ENCODE measurements at places on chromosomes 7 and 10.

DNA sequence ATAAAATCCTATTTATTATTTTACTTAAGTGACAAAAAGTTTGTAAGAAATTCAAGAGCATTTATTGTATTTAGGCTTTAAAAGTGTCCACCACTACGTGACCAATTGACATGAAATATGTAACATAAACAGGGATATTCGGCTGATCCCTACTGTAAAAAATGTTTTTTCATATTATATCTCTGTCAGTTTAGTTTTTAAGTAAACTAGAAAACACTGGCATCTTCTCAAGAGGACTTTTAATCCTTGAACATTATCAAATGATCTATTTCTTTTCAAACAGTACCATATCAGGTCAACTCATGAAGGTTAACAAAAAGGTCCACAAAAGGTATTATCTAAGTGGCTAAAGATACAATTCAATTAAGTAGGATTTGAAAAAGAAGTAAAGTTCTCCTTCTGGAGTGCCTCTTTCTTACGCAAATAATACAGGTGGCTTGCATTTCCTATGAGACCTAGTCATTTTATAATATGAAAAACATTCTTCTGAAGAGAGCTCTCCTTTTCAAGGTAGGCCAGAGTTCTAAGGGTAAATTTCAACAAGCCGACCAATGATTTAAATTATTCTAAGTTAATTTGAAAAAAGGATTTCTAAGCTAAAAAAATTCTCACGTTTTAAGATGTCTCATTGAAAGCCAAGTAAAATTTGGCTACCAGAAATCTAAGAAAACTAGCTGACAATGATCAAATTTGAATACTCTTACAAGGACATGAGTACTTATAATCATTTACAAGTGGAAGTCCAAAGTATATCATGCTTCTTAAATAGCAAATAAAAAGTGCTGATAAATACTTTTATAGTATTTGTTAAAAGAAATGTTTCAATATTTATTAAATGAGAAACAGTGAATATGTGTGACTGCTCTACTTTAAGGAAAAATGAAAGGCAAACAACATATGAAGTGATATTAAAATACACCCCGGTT is 133.5 kb downstream of the NRBF2 start:
- no peak for DNase-seq

- DNase-seq = no peak
Observed at GRCh38 chr10:18144928-18145327, 4.7 kb downstream of the CACNB2 start.

DNA sequence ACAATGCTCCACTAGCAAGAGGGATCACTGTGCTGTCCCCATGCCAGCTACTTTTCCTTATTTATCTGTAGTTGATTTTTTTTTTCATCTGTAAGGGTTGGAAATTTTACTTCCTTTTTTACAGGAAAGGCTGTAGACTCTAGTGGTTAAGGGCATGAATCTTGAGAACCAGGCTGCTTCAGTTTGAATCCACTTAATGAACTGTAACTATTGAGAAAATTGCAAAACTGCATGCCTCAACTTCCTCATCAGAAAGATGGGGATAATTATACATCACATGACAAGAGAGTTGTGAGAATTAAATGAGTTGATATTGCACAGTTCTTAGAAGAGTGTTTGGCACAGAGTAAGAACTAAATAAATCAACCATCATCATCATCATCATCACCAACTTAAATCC is 106.4 kb upstream of the GSDME start:
- DNase-seq = no peak

GRCh38 chr10:86286236-86287109 is 80.1 kb downstream of the GRID1 start:
- no peak for DNase-seq

DNA sequence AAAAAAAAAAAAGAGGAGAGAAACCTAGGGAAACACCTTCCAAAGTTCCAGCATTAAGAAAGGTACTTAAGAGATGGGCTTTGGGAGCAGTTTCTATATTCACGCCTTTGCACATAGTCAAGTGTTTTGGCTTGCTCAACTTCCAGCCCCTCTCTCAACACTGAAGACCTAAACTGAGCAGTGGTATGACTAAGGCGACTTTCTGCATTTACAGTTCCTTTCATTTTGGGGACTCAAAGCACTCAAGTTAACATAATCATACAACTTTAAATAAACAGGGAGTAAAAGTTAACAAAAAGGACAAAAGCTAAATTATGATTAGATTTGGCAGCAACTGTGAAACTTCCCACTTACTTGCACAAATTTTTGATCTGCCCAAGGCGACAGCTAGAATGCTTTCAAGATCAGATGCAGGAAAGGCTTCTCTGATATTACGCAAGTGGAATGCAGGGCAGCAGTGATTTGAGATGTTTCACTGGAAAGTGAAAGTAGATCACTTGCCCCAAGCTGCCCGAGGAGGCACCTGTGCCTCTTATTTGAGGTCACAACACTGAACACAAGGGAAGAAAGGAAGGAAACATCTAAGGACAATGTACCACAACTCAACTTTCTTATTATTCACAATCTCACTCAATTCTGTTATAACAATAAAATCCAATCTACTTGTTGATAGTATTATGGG is 199.5 kb downstream of the SKAP2 start:
- no peak for DNase-seq

DNA sequence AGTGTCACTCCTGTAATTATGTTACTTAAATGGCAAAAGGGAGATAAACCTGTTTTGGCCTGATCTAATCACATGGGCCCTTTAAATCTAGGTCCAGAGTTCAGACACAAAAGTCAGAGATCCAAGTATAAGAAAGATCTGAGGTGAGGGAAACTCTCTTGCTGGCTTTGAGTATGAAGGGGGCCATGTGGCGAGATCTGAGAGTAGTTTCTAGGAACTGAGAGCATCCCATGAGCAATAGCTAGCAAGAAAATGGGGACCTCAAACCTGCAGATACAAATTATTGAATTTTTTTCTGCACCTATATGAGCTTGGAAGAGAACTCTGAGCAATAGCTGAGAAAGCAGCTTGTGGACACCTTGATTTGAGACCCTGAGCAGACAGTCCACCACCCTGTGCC is 27.6 kb downstream of the ANKRD7 start:
- no peak for DNase-seq

DNA sequence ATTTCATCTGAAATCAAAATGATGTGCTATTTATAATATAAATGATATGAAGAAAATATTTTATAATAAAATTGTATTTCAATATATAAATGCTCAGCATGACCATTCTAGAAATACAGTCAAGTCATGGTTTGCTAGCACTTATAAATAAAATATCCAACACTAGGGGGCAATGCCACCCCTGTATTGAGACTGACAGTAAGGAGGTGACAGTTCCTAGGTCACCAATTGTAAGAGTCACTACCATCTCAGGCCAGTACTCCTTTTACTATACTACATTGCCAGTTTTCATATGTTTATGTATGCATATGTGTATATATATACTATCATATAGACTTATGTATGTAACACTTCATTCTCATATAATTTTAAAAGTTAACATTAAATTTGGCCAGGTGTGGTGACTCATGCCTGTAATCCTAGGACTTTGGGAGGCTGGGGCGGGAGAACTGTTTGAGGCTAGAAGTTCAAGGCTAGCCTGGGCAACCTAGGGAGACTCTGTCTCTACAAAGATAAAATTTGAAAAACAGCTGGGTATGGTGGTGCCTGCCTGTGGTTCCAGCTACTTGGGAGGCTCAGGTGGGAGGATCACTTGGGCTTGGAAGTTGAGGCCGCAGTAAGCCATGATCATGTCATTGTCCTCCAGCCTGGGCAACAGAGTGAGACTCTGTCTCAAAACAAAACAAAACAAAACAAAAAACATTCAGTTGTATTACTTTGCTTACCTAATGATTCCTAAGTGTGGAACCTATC is 2.4 kb upstream of the CNOT4 start:
- DNase-seq = no peak
